Fibroblast of skin of scalp (primary cell): ENCODE measurements at places on chromosomes 2 and 18.
A peak's percentile ranks its signal among the peaks of the same experiment; 100 is the strongest.

DNA sequence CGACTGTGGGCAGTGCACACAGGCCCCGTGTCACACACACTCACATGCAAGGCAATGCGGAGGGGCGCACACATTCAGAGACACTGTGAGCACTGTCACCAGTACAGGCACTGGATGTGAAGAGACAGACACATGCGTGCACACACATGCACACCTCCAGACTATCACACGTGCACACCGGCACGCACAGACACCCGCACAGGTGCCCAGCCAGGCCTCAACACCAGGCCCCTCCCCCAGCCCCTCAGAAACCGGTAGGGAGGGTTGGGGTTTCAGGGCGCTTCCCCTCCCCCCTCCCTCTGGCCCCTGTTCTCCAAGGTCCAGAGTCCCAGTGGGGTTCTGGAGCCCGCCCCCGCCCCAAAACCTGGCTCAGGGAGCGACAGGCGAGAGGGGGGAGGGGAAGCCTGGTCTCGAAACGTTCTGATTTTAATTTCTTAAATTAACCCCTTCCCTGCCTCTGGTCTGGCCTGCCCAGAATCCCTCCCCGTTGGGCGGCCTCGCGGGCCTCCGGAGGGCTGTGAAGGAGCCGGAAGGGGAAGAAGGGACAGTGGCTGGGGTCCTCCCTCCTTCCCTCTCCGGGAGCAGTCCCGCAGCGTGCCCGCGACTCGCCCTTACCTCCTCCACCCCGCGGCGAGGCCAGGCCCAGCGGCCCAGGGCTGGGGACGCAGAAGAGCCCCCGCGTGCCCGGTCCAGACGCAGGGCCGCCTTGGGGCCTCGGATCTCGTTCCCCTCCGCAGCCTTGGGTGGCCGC is 558 bp downstream of the FBXO41 start:
- no peak for DNase-seq

GRCh38 chr2:128317181-128317898 is 1.3 kb downstream of the HS6ST1 start:
- no peak for DNase-seq

GRCh38 chr2:167965907-167966761 is 281.3 kb downstream of the STK39 start:
- DNase-seq = peak; percentile 19

- no peak for DNase-seq
Observed at GRCh38 chr2:62071126-62071598, 124.8 kb upstream of the B3GNT2 start.

DNA sequence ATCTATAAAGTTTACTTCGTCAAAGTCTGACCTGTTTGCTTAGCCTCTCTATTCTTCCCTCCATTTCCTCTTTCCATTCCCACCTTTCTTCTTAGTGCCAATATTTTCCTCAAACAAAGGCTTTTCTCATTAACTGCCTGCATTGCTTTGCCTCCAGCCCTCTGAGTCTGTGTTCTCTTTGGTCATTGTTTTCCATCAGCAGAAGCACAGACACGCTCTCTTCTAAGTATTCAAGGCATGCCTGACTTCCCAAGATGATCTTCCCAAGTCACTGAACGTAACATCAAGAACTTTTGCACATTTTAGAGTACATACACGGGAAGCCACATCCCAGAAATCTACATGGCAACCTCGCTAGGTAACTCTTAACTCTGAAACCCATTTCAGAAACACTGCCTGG is 32.6 kb upstream of the ANXA4 start:
- DNase-seq = no peak

GRCh38 chr2:144508172-144508851 is 11.6 kb downstream of the ZEB2 start:
- no peak for DNase-seq

DNA sequence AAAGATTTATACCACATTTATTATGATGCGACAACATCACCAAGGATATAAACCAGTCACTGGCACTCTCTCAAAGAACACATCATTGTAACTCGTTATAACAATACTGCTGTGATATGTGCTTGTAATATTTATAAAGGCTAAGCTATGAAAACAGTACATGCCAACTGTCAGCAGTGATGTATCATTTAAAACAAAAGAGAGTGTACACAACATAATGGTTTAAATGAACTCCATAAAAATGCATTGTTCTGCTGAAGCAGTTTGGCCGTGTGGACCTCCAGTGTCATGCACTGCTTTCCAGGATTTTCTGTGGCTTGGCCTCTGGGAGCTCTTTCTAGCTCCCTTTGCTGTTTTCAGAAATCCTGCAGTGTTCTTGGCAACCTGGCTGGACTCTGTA is 215.6 kb downstream of the MTX2 start:
- peak; percentile 77 for DNase-seq

GRCh38 chr2:60510713-60511112 is 42.7 kb downstream of the BCL11A start:
- no peak for DNase-seq

GRCh38 chr2:74532222-74532621 is 2.5 kb downstream of the HTRA2 start:
- DNase-seq = peak; percentile 64

DNA sequence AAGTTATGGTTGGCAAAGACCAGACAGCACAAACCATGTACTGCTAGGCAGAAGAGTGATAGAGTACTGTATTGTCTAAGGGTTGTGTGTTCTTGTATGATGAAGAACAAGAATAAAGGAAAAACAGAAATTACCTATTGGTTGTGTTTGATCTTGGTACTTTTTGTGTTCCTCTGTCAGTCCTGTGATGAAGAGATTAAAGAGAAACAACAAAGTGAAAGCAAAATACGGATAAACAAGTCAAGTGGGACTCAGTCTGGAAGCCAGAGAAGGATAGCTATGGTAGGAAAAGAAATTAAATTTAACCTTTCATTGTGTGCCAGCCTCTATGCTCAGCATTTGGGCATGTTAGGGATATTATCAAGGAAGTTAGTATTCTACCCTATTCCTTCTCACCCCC is 413.1 kb downstream of the PARD3B start:
- DNase-seq = no peak

DNA sequence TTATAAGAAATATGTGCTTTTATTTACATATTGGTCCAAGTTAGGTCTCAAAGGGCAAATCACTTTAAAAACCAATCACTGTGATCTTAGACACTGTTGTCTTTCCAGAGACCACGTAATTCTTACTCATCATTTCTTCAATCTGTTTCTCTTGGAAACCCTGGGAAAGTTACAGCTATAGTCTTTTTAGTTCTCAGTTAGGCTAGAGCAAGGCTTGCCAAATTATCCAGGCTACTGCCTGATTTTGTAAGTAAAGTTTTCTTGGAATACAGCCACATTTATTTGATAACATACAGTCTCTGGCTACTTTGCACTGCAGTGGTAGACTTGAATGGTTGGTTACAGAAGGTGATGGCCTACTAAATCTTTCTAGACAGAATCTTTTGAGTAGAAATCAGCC is 106.0 kb downstream of the KIAA1328 start:
- peak; percentile 50 for DNase-seq

DNA sequence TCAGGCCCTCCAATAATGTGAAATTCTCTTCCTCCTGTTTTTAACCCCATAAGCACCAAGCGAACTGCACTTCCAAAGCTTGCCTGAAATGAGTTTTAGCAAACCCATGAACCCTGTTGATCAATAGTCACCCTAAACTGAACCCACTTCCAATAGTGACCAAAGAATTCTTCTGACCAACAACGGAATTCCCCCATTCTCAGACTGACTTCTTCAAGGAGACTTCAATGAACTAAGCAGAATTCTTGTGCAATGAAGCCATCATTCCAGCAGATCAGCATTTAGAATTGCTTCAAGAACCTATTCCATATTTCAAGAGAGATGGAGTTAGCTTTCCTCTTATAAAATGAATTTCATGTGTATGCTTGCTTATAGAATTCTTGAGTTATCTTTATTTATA is 176.9 kb upstream of the FN1 start:
- peak; percentile 79 for DNase-seq

DNA sequence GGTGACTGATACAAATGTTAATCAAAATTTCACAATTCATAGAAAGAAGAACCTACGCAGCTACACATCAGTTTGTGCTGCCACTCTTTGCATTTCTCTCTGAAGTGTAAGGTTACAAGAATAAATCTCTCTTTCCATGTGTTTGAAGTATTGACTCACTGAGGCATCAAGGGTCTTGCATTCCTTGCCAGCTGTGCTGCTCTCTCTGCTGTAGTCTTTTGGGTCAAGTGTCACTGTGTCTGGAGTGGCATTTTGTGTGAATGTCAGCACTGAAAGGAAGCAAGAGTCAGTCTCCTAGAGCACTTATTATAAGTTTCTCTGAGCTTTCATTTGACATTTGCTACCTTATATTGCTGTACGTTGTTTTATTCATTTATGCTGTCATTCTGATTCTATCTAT is 1696.1 kb upstream of the LRRTM1 start:
- no peak for DNase-seq

DNA sequence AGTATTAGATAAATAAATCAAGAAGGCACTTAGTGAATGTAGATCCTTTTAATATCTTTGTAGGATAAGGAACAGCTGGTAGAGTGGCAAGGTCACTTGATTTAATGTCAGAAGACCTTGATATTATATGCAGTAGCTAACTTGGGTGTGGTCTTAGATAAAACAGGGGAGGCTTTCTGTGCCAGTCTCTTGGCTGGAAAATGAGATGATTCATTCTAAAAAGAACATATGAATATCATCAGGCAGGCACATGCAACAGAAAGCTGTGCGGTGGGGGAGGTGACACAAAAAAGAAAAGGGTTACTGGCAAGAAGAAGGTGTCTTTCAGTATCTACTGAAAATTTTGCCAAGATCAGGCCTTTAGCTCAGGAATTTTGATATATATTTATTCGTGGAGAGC is 931.7 kb upstream of the CELF4 start:
- no peak for DNase-seq

GRCh38 chr18:27887287-27887686 is 289.6 kb downstream of the CDH2 start:
- peak; percentile 24 for DNase-seq

- peak; percentile 43 for DNase-seq
Observed at GRCh38 chr2:20157193-20157891, 67.6 kb downstream of the SDC1 start.

- peak; percentile 77 for DNase-seq
Observed at GRCh38 chr2:47344890-47345589, 57.9 kb upstream of the MSH2 start.

DNA sequence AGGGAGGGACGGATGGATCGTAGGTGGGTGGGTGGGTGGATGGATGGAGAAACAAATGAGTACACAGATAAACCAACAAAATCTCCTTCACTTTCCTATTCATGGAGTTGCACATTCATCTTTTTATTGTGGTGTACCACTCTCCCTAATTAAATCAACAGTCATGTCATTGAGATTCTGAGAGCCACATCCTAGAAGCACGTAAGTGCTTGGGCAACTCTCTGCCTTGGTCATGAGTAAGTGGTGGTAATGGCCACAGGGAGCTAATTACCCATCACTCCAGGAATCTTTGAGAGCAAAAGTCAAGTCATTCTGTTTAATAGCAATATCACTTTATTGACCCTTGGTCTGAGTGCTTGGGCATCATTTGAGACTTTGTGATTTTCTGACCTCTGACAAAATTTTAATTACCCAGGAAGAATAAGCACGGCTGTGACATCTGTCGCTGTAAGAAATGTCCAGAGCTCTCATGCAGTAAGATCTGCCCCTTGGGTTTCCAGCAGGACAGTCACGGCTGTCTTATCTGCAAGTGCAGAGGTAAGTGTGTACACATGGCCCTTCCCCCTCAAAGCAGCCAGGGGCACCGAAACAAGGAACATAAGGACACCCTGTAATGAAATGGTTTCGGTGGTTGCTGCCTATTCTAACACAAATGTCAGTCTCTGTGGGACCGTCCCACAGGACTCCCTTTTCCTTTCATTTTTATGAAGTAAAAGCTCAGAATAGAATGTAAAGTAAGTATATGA is 85.9 kb downstream of the FEZ2 start:
- DNase-seq = peak; percentile 30

- DNase-seq = no peak
Observed at GRCh38 chr18:7772510-7772888, 205.4 kb downstream of the PTPRM start.

DNA sequence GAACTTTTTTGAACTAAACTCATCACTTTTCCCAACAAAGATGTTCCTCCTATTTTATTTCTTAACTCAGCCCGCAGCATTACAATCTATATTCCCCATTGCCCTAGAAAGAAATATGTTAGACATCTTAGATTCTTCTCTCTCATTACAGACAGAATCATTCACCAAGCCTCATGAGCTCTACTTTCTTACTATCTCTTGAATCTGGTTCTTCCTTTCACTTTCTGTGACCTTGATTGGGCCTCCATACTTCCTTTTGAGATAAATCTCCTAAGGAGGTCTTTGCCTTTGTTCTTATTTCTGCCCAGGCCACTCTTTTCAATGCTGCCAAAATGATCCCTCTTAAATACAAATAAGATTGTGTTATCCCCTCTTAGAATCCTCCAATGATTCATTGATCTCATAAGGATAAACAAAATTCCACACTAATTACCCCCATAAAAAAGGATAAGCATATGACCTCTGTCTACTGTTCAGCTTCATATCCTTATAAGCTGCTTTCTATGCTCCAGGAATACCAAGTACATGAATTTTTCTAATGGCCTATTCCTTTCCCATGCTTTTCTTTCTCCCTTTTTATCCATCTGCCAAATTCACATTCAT is 400.0 kb downstream of the ARHGAP15 start:
- DNase-seq = no peak

DNA sequence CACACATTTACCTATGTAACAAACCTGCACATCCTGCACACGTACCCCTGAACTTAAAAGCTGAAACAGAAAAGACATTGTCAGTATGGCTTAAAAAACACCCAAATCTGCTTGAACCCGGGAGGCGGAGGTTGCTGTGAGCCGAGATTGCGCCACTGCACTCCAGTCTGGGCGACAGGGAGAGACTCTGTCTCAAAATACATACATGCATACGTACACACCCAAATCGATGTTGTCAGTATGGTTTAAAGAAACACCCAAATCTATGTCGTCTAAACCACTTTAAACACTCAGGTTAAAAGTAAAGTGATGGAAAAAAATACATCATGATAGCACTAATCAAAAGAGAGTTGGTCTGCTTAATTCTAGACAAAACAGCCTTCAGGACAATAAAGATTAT is 257.5 kb downstream of the RPRM start:
- DNase-seq = no peak

DNA sequence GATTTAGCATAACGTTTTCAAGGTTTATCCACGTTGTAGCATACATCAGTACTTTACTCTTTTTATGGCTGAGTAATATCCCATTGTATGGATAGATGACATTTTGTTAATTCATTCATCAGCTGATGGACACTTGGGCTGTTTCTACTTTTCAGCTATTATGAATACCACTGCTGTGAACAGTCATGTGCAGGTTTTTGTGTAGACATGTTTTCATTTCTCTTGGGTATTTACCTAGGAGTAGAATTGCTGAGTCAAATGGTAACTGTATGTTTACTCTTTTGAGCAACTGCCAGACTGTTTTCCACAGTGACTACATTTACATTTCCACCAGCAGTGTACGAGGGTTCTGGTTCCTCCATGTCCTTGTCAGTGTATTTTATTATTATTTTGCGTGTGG is 33.9 kb downstream of the COX7A2L start:
- no peak for DNase-seq

GRCh38 chr2:160837416-160837815 is 322.8 kb upstream of the TANK start:
- peak; percentile 37 for DNase-seq
